ENCODE measurements at places on chromosomes 3 and 15. TPM values are rescaled to one million over a fixed set of nuclear protein-coding genes. Genes with fewer than 3 reads are reported as not detected.

The RASL12 gene
- total RNA-seq, result not detected

GRCh38 chr15:45091161-45091560 lies 22.8 kb downstream of the DUOX2 start:
- H3K27me3 ChIP-seq, result peaks cover 29% of the 10 kb centered on the region
- no peaks in the 10 kb centered on the region for H3K4me1 ChIP-seq
- H3K27ac ChIP-seq, result no peak overlapping the region
- H3K4me3 ChIP-seq, result no peak overlapping the region
- no peak for DNase-seq
- no peaks in the 10 kb centered on the region for H3K36me3 ChIP-seq

- peaks cover 12% of the 10 kb centered on the region for H3K27me3 ChIP-seq
- no peaks in the 10 kb centered on the region for H3K4me1 ChIP-seq
- DNase-seq, result no peak
- H3K4me3 ChIP-seq, result no peak overlapping the region
- H3K36me3 ChIP-seq, result no peaks in the 10 kb centered on the region
- H3K27ac ChIP-seq, result no peak overlapping the region
Measured at GRCh38 chr3:149339931-149340309, 6.5 kb upstream of the TM4SF18 start.

GRCh38 chr3:133330065-133330464 lies 69.8 kb upstream of the BFSP2 start:
- no peak for DNase-seq
- H3K36me3 ChIP-seq, result no peaks in the 10 kb centered on the region
- no peak overlapping the region for H3K4me3 ChIP-seq
- no peaks in the 10 kb centered on the region for H3K4me1 ChIP-seq
- H3K27me3 ChIP-seq, result no peaks in the 10 kb centered on the region

The RYR3 gene
- total RNA-seq, result 0.02 TPM

DNA sequence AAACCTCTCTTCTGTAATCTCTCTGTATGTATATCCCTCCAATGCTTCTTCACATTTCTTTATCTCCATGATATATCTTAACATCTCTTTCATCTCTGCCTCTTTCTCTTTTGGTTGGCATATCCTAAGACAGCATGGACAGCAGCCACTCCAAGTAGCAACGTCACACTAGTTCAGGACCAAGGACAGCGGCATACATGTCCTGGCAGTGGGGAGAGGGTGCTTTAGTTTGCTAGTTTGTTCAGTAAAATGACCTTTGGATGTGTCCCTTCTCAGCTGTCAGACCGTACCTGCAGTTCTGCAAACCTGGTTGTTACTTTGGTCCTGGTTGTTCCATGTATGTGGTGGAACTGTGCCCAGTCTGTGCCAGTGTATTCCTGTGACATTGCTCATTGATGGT lies 225.6 kb upstream of the ROPN1 start:
- H3K36me3 ChIP-seq, result no peaks in the 10 kb centered on the region
- H3K27me3 ChIP-seq, result no peaks in the 10 kb centered on the region
- no peak overlapping the region for H3K4me3 ChIP-seq
- no peaks in the 10 kb centered on the region for H3K4me1 ChIP-seq
- DNase-seq, result peak; percentile 3

The SEMA6D gene
- total RNA-seq, result not detected

GRCh38 chr3:102718651-102719050 lies 283.8 kb downstream of the ZPLD1 start:
- no peak for DNase-seq
- no peaks in the 10 kb centered on the region for H3K4me1 ChIP-seq
- H3K36me3 ChIP-seq, result no peaks in the 10 kb centered on the region
- no peak overlapping the region for H3K27ac ChIP-seq

DNA sequence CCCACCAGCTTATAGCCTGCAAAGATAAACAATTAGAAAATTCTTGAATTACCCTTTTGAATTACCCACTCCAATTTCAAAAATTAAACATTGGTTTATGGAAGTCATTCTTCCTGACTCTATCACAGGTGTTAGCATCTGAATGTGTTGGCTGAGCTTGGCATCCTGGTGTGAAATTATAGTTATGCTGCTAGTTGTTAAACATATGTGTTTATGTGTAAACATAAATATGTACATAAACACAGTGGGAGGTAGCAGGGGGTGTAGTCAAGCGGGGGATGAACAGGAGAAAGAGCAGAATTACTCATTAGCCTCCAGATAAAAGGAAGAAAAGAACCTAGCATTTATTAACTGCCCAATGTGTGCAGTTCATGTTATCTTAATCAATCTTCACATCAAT lies 530.2 kb downstream of the MCTP2 start:
- H3K4me3 ChIP-seq, result no peak overlapping the region
- no peaks in the 10 kb centered on the region for H3K4me1 ChIP-seq
- H3K27me3 ChIP-seq, result peaks cover 3% of the 10 kb centered on the region

- H3K36me3 ChIP-seq, result no peaks in the 10 kb centered on the region
- no peak overlapping the region for H3K4me3 ChIP-seq
- H3K4me1 ChIP-seq, result no peaks in the 10 kb centered on the region
- no peaks in the 10 kb centered on the region for H3K27me3 ChIP-seq
- no peak for DNase-seq
Measured at GRCh38 chr3:55668359-55668758, 181.3 kb upstream of the WNT5A start.

All from activated T-helper 1 cell treated with anti-CD3 and anti-CD28 coated beads, Interleukin-12 subunit alpha, Interleukin-12 subunit beta, Interleukin-2, Interleukin-4 antibody, amounts not matched to agents 30 ng/mL and 10 ng/mL and 1 ng/mL, durations not matched to agents 14 hours and 24 hours and 36 hours (primary cell).